ENCODE measurements at places on chromosomes 11 and 22.

DNA sequence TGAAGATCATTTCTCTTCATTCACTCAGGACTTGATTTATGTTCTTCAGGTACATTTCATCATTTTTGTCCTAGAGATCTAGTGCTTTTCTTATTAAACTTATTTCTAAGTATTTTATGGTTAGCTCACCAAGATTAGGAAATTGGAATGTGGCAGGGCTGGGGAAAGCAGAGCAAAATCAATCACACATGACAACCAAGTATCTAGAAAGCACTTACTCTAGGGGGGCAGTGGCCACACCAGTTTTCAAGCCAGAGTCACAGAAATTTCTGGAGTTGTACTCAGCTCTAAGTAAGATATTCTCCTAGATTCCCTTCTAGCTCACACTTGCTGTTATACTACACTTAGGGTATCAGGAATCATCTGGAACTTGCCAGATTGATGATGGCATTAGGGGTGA is 33.3 kb upstream of the MYEOV start:
- no peak for DNase-seq

- DNase-seq = peak; percentile 51
Measured at GRCh38 chr22:37896181-37896592, 9.9 kb upstream of the MICALL1 start.

DNA sequence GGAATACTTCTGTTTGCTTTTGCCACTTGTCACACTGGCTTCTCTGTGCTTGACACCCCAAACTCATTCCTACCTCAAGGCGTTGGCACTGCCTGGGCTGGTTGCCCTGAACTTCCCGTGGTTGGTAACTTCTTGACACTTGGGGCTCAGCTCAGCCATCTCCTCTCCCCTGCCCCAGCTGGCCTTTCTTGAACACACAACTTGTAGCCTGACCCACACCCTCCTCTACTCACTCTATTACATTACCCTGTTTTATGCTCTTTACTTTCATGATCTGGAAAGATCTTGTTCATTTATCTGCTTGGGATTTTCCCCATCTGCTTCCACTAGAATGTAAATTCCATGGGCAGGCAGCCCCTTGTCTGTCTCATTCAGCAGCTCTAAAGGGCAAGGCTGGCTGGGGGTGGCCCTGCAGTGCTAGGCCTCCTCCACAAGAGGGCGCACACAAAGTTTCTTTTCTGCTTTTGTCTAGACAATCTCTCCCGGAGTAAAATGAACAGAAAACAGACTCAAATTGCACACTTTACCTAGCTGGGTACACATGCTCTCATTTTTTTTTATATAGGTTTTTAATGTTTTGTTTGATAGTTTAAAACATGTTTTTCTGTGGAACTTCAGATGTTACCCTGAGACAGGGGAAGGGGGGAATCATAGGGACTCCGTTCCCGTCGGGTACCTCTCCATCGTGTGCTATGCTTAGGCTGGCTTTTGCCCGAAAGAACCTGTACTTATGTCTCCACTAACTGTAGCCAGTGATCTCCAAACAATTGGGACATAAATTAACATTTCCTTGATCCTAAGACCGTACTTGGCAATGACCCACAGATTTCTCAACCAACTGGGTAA is 16.4 kb upstream of the MRGPRX2 start:
- DNase-seq = peak; percentile 83

DNA sequence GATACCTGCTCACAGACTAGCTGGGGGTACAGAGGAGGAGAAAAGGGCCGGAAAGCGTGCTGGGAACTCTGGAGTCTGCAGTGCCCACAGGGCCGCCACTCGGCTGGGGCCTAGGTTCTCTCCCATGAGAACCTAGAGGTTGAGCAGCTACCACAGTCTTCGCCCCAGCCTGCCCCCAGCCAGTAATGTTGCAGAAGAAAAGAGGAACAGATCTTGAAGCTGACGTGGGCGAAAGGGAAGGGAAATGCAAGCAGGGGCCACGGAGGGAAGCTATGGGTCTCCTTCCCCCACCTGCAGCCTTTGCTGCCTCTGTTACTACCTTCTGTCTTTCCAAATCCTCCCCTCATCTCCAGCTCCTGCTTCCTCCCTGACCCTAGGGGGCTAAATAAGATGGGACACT is 28.8 kb upstream of the P2RY2 start:
- DNase-seq = no peak

DNA sequence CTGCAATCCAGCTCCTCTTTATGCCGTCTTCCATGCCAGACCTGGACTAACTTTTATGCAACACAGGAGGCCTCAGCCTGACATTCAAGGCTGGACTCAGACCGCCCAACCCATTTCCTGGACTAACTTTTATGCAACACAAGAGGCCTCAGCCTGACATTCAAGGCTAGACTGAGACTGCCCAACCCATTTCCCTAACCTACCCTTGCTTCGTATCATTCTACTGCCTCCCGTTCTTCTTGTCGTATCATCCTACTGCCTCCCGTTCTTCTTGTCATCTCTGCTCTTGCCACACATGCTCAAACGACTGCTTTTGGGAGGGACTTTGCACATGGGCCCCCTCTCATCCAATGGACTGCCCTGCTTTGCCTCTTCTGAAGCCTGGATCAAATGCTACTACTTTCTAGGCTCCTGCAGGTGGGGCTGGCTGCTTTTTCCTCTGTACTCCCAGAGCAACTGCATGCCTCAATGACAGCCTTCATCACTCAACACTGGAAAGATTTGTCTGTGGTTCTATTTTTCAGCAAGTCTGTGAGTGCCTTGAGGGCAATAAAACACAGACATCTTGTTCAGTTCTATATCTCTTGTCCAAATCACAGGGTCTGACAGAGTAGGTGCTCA is 7.8 kb downstream of the TBC1D10A start:
- no peak for DNase-seq

GRCh38 chr22:21094911-21095772 is 49.4 kb downstream of the LRRC74B start:
- no peak for DNase-seq

DNA sequence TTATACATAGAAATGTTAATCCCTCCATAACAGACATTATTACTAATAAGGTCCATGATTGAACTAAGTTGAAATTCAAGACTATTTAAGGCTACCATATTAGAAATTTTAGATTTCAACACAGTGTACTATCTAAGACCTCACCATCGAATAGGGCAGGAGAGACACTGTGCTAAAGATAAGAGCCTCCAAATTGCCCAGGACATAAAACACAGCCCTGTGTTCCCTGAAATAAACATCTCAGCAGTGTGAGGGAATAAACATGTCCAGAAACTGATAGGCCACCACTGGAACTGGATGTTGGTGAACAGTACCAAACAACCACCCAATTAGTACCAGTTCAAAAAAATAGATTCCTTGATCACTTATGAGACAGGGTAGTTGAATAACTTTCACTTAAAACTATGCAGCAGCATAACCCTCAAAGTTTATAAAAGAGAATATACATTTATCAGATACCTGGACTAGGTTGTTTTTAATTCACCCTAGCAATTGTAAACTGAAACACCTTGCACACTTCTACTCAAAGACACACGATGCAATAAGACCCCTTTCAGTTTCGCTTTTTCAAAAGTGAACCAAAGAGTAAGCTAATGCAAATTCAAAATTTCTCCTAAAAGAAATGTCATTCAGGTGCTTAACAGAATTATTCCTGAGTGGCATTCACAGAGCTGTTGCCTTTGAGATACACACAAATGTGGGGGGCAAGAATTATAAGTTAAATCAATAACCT is 34.3 kb downstream of the USP28 start:
- DNase-seq = no peak

- DNase-seq = no peak
Measured at GRCh38 chr11:74380746-74381439, 17.3 kb downstream of the PGM2L1 start.

DNA sequence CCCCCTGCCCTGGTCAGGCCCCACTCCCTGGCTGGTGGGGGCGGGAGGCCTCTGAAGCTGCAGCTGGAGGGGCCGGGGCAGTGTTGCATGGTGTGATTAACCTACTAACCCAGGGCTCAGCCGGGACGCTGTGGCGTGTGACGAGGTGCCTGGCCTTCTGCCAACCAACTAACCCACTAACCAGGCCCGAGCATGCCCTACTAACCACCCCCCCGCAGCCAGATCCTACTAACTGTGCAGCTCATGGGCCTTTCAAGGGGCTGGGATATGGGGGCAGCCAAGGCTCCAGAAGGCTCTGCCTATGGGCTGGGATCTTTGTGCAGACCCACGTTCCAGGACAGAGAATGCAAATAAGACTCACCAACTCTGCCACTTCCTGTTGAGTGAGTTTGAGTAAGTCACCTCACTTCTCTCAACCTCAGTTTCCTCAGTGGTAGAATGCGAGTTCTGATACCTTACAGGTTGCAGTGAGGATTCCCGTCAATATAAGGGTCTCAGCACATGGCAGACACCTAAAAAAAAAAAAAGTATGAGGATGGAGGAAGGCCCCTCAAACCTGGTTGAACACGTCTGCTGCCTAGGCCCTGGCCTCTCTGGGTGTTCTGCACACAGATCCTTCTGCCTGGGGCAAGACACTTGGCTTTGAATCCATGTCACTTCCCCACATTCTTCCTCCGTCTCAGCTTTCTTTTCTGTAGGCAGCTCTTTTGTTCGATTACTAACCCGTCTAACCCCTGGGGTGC is 14.1 kb downstream of the MIAT start:
- DNase-seq = peak; percentile 83

DNA sequence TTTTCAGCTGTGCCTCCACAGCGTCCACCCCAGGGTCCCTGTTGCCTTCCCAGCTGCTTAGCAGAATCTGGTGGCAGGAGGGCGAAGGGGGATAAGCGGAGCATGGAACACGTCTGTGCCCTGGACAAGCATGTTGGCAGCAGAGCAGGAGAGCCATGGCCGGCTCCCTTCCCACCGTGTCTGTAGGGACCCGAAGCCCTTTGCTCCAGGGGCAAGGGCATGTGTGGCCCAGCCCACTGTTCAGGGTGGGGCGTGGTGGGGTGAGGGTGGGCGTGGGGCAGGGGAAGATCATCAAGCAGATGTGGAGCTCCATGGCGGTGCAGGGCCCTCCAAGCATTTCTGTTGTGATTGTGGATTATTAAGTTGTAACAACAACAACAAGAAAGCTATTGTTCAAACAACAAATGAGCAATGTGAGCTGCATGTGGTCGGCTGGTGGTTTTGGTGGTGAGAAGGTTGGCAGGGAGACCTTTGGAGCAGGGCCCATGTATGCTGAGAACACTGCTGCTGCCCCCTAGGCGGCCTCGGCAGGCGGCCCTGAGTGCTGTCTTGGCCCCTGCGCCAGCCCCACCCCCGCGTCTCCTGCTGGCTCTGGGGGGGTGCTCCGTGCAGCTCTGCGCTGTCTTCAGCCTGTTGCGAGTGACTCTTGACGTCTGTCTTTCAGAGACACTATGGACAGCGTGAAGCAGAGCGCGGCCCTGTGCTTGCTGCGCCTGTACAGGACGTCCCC is 50.9 kb downstream of the AP2A2 start:
- peak; percentile 32 for DNase-seq

DNA sequence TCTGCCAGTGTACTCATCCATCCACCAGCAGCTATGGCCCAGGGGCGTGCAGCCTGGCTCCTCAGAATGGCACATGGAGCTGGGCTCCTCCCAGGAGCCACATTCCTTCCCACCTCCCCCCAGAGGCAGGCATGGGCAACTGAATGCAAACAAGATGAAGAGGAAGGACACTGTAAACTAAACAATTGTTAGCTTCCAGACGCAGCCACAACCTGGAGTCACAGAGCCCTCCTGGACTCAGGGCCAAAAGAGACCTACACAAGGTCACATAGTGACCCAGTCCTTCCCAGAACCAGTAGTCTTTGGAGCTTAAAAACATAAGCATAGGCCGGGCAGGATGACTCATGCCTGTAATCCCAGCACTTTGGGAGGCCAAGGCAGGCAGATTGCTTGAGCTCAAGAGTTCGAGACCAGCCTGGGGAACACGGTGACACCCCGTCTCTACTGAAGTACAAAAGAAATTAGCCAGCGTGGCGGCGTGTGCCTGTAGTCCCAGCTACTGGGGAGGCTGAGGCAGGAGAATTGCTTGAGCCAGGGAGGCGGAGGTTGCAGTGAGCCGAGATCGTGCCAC is 30.7 kb upstream of the CLDN5 start:
- no peak for DNase-seq

GRCh38 chr11:100010393-100010792 is 676.7 kb upstream of the ARHGAP42 start:
- no peak for DNase-seq

- DNase-seq = no peak
Measured at GRCh38 chr11:71519546-71519945, 7.5 kb upstream of the KRTAP5-7 start.

DNA sequence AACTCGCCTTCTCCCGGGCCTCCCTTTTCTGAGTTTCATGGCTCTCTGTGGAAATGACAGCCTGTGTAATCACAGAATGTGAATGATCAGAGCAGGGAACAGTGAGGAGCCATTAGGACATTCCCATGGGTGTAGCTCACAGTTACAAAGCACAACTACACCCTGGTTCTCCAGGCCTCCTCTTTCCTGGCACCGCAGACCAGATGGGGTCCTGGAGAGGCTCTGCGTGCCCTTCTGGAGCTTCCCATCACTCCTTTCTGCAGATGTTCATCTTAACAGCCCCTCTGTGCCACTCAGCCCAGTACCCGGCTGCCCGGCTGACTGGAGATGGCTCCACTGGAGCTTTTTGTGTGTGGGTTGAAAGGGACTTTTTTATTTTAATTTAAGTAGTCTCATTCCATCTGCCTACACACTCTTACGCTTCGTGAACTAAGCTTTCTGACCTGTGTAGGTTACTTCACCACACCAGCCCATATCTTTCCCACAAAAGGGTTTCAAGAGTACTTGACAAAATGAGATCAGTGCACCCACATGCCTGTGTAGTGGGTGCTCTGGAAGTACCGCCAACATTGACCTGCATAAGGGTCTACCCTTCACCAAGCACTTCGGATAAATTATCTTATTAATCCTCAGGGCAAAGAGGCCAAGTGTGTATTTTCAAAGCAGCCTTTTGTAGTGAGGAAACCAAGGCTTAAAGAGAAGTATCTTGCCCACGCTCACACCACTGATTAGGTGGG is 29.8 kb downstream of the SREBF2 start:
- peak; percentile 77 for DNase-seq

GRCh38 chr11:114413958-114414357 is 13.5 kb downstream of the RBM7 start:
- no peak for DNase-seq

DNA sequence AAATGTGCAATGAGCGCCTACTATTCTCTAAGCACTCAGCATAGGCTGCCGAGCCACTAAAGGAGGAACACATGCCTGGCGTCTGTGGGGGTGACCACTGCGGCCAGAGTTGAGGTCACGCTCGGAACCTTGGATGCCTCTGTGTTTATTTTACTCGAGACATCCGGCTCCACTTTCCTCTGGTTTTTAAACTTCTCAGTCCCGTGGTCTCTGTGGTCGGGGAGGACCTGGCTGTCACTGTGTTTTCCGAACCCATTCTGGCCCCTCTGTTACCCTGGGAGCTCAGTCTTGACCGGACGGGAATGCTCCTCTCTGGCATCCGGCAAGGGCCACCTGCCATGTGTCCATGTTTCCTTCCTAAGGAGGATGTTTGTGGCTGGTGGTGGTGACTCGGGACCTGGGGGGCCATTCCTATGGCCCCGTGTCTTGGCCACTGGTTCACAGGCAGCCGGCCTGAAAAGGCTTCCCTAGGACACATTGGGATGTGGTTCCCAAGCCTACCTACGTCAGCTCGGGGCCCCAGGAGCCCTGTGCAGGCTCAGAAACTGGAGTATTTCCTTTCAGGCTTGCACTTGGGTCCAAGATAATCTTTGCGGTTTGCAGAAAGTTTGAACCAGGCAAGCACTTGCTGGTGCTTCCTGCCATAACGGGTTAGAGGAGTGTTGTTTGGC is 46.7 kb upstream of the PARVG start:
- DNase-seq = no peak

- no peak for DNase-seq
Measured at GRCh38 chr11:114027926-114028325, 31.6 kb upstream of the ZBTB16 start.

GRCh38 chr11:59730896-59731565 is 17.4 kb upstream of the OR10V1 start:
- no peak for DNase-seq

GRCh38 chr22:39574779-39575551 is 4.4 kb downstream of the CACNA1I start:
- DNase-seq = no peak
